ENCODE measurements at places on chromosomes 6 and 20. TPM values are rescaled to one million over a fixed set of nuclear protein-coding genes. Genes with fewer than 3 reads are reported as not detected.

Gene SRMS
- total RNA-seq, result not detected

GRCh38 chr20:61571221-61571620 is 319.2 kb downstream of the CDH4 start:
- DNase-seq, result no peak

DNA sequence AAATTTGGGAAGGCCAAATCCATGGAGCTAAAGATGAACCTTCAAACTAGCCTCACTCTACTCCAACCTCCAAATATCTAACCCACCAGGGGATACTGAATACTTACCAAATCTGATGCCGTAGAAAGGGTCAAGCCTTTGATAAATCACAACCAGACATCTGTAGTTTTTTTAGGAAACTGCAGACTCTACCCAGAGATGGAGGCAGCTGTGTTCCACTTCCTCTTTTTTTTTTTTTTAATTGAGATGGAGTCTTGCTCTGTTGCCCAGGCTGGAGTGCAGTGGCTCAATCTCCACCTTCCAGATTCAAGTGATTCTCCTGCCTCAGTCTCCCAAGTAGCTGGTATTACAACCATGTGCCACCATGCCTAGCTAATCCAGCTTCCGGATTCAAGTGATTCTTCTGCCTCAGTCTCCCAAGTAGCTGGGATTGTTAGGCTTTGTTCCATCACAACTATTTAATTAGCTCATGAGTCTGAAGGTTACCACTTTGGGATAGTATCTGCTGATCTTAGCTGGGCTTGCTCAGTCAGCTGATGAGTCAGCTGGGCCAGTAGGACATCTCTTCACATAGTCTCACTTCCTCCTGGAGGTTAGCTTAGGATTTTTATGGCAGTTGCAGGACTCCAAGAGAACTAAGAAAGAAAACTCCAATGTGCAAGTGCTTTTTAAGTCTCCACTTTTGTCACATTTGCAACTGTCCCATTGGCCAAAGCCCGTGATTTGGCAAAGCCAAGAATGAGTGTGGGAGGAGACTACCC is 13.3 kb downstream of the FRK start:
- DNase-seq, result no peak

DNA sequence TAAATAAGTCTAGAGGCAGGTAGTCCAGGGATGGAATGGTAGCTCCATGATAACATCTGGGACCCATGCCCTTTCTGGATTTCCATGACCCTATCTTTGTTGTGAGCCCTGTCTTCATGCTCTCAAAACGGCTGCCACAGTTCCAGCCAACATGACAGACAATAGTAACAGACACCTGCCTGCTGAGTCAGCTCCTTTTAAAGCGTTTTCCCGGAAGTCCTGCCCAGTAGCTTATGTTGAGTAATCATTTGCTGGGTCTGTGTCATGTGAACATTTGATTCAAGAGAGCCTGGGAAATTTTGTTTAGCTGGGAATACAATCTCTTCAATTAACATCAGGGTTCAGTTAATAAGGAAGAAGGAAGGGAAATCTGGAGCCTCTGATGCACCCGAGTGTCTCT is 262.2 kb upstream of the SULF2 start:
- no peak for DNase-seq

DNA sequence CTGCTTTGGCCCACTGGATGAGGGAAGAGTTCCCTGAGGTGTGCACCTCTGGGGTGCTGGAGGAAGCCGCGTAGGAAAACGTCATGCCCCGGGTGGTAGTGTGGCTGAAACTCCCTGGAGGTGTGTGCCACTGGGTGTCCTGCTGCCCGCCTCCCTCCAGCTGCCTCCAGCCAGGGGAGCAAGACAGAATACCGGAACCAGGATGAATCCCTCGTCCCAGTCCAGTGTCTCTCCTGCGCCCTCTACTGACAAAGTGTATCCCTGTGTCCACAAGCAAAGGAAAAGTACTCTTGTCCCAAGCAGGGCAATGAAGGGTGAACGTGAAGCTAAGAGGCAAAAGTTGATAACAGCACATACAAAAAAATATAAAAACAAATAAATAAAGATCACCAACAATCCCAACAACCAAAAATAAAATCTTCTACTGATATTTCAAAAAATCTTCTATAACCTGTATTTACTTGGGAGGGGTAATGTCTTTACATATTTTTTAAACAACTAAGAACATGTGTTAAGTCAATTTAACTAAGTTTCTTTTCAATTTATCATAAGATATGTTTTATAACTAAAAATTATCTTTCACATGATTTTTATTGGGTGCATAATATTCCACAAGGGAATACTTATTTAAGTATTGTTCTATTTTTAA is 437.6 kb downstream of the MAFB start:
- no peak for DNase-seq

- DNase-seq, result no peak
Observed at GRCh38 chr6:40925341-40925740, 113.7 kb downstream of the UNC5CL start.

DNA sequence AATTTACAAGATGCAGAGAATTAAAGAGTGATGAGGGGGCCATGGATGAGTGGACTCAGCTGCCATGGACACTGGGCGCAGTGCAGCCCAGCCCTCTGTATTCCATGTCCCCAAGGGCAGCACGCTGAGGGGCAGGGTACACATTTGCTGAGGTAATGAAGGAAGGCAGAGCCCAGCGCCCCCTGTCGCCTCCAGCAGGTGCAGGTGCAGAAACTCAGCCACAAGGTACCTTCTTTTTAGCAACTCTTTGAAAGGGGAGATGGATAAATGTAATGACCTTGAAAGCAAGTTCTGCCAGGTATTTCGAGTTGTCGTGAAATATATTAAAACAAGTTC is 7.1 kb downstream of the CD93 start:
- DNase-seq, result no peak

Gene C6orf58
- total RNA-seq, result not detected

- no peak for DNase-seq
Observed at GRCh38 chr6:36235309-36235708, 34.6 kb upstream of the PNPLA1 start.

DNA sequence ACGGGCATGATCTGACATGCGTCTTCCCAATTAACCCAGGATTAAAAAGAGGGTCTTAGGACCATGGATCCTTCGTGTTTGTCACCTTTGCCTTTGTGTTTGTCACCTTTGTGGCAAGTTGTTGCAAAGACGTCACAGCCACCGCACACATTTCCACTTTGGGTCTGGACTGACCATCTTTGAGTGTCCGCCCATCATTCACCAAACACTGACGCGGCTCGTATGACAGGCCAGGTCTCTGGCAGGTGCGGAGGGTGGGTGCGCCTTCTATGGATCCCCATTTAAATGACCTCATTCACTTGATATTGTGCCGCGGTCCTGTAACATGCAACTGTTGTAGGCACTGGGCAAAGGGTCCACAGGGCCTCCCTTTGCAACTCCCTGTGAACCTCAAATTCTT is 404.1 kb downstream of the TAF4 start:
- DNase-seq, result no peak

All from cardiac septum (tissue), 1 donor.